ENCODE measurements at places on chromosomes 16 and 17.
A peak's percentile ranks its signal among the peaks of the same experiment; 100 is the strongest.

DNA sequence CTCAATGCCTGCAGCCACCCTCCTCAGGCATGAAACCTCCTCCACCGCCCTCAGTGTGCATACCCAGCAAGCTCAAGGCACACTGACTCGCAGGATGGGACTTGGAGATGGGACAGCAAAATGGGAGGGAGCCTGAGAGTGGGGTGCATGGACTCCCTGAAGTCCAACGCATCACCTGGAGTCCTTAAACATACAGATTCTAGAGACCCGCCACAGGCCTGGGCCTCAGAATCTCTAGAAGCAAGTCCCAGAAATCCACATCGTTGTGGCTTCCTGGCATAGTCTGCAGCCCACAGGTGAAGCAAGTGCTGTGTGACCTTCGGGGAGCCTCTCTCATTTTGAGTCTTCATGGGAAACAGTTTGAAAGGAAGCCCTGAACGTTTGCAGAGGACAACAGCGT is 3.6 kb upstream of the TBX21 start:
- peak; percentile 13 for DNase-seq

DNA sequence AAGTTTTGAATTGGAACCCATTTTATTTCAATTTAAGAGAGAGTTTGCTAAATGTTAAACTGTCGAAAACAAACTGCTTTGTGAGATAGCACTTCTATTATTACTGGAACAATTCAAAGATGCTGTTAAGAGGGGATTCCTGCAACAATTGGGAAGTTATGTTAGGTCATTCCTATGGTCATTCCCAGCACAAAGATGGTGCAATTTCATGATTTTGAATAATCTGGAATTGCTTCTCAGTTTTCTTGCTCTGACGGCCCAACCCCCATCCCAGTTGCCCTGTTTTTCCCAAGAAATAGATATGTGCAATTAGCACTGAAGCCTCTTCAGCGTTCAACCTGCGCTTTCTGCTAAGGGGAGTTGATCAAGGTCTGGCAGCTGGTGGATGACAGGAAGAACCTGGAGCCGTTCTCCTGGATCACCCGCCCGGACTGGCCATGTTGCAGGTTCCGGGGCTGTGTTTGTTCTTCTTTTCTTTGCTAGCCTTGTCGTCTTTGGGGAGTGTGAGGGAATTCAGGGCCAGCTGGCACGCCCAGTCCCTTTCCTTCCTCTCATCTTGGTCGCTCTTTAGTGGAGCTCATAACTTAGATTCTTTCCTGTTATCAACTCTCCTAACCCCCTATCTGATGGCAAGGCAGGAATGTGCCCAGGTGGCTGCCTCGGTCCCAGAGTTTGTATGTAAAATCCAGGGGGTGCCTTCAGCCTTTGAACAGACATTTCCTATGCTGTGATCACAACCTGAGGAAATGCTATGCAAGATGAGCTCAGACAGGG is 29.0 kb upstream of the IRF8 start:
- DNase-seq, result no peak

DNA sequence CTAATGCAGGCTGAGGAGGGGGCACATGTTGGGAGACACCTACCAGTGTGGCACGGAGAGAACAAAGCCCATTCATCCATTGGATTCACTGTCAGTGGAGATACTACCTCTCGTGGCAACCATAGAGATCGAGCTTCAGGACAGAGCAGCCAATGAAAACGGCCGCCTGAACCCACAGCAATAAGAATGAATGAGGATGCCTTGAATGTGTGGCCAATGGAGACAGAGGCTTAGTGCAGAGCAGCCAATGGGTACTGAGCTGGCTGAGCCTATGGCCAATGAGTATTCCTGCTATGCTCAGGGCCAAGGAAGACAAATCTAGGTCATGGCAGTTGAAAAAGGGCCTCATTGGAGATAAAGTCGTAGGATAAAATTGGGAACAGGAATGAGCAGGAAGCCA is 10.9 kb downstream of the ARHGEF15 start:
- no peak for DNase-seq

DNA sequence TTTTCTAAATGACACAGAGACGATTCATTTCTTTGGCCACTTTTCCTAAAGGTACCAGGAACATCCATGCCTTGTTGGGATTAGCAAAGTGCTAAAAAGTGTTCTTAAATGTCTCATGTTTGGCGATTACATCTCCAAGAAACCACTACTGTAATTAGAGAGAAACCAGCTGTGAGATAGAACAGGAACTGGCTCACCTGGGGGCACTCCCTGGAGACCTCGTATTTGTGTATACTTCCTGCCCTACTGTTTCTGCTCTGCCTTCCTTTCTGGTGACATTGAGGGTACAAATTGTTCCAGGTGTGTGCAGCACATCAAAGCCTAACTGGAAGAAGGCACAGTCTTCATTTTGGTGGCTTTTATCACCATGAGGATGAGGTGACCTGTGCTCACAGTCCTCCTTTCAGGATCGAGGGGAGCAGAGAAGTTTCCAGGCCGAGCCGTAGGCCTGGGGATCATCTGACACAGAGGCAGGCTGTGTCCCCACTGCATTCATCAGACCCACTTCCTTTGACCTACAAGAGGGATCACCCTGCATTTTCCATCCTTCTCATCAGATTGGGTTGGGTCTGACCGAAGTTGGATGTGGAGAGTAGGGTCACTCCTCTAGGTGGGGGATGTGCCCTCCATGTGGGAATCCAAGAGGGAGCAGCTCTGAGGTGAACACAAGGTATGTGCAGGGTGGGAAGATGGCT is 23.7 kb downstream of the CCL4 start:
- no peak for DNase-seq

- no peak for DNase-seq
These were observed 35.8 kb downstream of the N4BP1 start for GRCh38 chr16:48574140-48574539.
